ENCODE measurements at places on chromosomes 13 and 19.

- no peak for DNase-seq
Measured at GRCh38 chr13:101473458-101473857, 21.0 kb downstream of the ITGBL1 start.

GRCh38 chr19:14554382-14554812 is 17.5 kb downstream of the NDUFB7 start:
- DNase-seq = no peak

GRCh38 chr13:51453207-51453958 is 547 bp upstream of the INTS6 start:
- peak; percentile 81 for DNase-seq

DNA sequence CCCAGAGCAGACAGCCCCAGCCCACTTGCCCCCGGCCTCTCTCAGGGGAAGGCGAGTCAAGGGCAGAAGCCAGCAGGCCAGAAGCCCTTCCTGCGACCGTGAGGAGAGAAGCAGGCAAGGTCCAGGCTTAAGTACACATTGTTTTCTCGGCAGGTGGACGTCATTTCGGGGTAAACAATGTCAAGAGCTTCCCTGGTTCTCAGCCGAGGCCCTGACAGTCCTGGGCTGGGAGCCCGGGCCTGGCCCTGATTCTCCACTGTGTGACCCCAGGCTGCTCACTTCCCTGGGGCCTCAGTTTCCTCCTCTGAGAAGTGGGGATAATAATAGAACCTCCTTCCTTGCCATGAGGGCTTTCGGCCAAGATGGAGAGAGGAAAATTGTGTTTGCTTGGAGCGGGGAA is 19.4 kb downstream of the PLVAP start:
- no peak for DNase-seq

- no peak for DNase-seq
Measured at GRCh38 chr13:25227690-25228089, 55.6 kb upstream of the AMER2 start.

GRCh38 chr19:41696402-41697197 is 8.5 kb upstream of the CEACAM7 start:
- DNase-seq = no peak

- peak; percentile 46 for DNase-seq
Measured at GRCh38 chr19:2164020-2164998, 576 bp downstream of the DOT1L start.
